ENCODE measurements at places on chromosomes 7 and 10. TPM values are rescaled to one million over a fixed set of nuclear protein-coding genes. Genes with fewer than 3 reads are reported as not detected.

GRCh38 chr10:72291019-72291532, 17.4 kb downstream of the DDIT4 start:
- no peak for DNase-seq

DNA sequence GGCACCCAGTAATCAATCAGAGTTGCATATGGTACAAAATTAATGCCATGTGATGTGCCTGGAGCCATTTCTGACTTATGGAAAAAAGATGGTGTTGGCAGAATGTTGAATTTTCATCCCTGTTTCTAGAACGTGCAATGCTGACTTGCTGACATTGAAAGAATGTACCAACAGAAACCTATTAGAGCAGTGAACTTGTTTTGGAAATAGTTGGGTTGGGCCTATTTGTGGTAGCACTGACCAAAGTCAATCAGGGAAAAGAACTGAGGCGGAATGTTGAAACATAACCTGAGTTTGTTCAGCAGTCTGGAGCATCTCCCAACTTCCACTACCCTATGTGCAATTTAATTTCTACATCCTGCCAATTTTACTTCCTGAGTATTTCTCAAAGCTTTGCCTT, 11.7 kb upstream of the KIAA1217 start:
- DNase-seq: no peak

DNA sequence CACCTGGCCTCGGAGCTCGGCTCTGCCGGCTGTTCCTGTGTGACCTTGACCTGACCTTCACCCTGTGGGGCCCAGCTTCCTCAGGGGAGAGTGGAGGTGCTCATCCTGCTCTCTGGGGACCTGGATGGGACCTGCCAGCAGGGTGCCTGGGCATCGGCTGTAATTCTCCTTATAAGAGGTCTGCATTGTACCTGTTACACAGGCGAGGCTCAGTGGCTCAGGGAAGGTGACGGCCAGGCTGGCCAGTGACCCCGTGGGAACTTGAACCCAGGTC, 29.0 kb downstream of the RET start:
- no peak for DNase-seq

Gene HERC4
- 126 TPM for total RNA-seq

Gene CALML3
- not detected for total RNA-seq

Gene CRHR2
- not detected for total RNA-seq

All from B cell (primary cell).